LoVo (cell line): ENCODE measurements at places on chromosomes 3 and 15.
A peak's percentile ranks its signal among the peaks of the same experiment; 100 is the strongest.

DNA sequence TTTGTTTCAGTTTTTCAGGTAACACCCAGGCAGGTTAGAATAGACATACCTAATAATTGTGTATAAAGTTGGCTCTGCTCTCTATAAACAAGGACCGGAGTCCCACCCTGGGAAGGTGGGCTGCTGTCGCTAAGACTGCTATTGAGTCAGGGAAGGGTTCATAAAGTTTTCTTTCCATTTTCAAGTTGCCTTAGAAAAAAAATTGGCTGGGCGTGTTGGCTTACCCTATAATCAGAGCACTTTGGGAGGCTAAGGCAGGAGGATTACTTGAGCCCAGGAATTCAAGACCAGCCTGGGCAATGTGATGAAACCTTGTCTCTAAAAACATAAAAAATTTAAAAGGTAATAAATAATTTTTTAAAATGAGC is 11.3 kb upstream of the PIAS1 start:
- DNase-seq: no peak

DNA sequence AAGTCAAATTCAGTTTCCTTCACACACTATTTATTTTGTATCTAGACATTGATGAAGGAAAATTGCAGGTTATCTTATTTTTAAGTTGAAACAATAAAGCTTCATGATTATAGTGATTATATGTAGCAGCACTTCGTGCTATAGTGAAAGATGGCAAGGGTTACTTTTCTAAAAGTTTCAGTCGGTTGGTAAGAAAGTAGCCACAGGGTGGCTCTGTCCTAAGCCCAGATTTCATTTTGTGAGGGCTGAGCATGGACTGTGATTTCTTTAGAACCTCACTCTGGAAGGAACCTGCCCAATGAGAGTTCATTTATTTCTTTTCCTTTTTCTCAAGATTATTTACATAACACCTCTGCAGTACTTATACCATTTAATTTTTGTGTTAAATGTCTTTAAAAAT is 66.5 kb downstream of the NME9 start:
- DNase-seq: no peak

- DNase-seq: no peak
Measured at GRCh38 chr3:7205962-7206361, 345.0 kb downstream of the GRM7 start.

DNA sequence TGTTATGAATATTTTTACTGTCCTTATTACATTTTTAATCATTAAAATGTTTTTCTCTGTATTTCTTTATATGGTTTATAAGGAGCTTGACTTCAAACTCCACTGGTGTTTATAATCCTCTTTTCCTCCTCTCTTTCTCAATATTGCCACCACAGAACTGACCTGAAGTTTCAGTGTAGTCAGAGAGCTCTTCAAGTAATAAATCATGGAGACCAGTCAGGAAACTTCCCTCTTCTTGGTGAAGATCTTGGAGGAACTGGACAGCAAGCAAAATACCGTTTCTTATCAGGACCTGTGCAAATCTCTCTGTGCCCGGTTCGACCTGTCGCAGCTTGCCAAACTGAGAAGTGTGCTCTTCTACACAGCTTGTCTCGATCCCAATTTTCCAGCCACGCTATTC is 23.8 kb downstream of the MINAR1 start:
- no peak for DNase-seq

- no peak for DNase-seq
Measured at GRCh38 chr3:150384296-150385212, 23.5 kb upstream of the TSC22D2 start.

- DNase-seq: no peak
Measured at GRCh38 chr3:129065720-129066073, 5.1 kb downstream of the GP9 start.

DNA sequence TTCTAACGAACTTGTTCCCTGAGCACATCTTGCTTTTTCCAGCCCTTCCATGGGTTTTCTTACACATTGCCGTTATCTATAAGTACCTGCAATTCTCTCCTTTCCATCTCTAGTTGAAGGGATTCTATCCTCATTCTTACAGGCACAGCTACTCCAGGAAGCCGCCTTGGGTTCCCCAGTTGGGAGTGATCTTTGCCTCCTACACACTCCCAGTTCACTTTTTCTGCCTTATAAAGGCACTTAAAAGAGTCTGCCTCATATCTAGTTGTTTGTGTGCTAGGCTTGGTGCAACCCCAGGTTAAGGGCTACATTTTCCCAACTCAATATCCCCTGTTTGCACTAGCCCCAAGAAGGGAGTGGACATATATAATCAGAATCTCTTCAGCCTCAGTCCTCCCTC is 44.0 kb upstream of the IREB2 start:
- no peak for DNase-seq

- DNase-seq: no peak
Measured at GRCh38 chr3:13638927-13639326, 90.0 kb downstream of the FBLN2 start.

DNA sequence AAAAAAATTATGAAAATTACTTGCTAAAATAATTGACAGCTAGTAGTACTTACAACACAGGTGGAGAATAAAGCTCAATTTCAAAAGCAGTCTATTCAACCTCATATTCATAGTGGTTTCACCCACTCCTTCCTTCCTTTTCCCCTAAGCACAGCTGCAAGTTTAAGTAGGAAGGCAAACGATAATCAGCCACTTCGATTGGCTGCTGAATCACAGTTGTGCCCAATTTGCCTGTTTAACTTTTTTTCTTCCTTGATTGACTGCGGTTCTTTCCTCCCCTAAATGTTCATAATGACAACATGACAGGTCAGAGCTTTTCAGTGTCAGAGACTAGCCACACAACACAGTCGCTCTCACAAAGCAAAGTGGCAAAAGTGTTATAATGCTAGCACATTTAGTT is 468.0 kb upstream of the GBE1 start:
- DNase-seq: no peak

DNA sequence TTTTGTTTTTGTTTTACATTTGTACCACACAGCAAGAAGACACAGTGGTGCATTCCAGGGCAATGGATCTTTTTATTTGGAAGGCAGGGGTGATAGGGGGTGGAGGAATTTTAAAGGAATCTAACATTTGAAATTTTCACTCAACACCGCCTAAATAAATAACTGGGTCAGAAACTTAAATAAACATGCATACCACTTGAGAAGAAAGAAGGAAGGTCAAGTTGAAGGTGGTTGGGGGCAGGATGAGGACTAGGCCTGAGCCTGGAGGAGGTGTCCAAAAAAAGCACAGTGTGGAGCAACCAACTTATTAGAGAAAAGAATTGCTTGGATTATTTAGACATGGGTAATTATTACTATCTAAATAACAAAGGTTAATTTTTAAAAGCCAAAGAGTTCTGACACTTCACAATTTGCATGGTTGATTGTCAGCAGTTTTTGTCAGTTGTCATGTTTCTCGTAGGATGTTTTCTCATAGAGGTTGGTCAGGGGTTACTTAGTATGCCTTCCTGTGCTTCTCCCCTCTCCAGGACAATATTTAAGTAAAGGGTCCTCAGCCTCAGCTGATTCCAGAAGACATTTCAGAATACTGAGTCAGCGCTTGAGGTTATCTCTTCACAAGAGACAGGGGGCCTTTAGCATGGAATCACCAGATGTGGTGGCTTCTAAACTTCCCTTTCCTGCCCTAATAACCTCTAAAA is 173.7 kb upstream of the SLC2A2 start:
- DNase-seq: no peak

- DNase-seq: peak; percentile 52
Measured at GRCh38 chr15:58038426-58039078, 27.0 kb downstream of the ALDH1A2 start.

DNA sequence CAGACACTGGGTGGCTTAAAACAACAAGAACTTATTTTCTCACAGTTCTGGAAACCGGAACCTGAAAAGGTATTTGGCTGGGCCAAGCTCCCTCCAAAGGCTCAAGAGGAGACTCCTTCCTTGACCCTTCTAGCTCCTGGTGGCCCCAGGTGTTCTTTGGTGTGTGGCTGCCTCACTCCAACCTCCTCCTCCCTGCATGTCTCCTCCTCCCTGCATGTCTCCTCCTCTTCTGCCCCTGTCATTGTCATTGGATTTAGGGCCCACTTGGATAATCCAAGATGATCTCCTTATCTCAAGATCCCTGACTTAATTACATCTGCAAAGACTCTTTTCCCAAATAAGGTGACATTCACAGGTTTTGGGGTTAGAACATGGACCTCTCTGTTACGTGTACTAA is 69.8 kb upstream of the MFGE8 start:
- no peak for DNase-seq

GRCh38 chr3:153628591-153628990 is 466.6 kb downstream of the RAP2B start:
- no peak for DNase-seq

GRCh38 chr15:71386448-71387236 is 271.4 kb downstream of the THSD4 start:
- peak; percentile 45 for DNase-seq

- peak; percentile 35 for DNase-seq
Measured at GRCh38 chr15:85482894-85483293, 102.5 kb downstream of the AKAP13 start.

DNA sequence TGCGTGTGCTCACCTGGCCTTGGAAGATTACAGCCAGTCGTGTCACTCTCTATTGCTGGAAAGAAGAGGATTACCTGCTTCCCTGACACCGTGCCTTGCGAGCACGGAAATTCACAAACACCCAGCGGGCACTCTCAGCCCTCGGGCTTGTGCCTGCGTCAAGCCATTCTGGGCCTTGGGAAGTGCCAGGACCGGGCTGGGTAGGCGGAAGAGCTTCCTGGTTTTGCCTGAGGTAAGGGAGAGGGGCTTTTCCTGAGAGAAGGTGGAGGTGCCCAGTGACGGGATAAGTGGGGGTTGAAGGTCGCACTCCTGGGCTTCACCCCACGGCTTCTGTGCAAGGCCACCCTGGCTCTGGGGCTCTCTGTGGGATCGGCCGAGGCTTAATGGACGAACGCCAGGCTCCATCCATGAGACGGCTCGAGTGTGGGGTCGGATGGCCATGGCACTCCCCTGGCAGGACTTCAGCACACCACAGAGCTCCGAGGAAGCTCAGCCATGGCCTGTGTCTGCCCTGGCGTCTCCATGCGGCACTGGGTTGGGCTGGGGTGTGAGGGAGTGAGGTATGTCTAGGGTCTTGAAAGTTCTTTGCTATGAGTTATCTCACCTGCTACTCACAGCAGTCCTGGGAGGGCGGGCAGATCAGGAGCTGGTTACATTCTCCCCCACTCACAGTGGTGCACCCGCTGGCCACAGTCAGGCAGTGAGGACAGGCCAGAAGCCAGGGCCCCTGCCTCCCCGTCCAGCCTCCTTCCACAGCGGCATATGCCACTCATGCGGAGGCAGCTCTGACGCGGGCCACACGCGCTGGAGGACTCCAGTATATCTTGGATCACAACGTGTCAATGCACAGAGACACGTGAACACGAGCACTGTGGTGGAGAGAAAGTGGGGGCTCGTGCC is 209.0 kb downstream of the XXYLT1 start:
- no peak for DNase-seq

DNA sequence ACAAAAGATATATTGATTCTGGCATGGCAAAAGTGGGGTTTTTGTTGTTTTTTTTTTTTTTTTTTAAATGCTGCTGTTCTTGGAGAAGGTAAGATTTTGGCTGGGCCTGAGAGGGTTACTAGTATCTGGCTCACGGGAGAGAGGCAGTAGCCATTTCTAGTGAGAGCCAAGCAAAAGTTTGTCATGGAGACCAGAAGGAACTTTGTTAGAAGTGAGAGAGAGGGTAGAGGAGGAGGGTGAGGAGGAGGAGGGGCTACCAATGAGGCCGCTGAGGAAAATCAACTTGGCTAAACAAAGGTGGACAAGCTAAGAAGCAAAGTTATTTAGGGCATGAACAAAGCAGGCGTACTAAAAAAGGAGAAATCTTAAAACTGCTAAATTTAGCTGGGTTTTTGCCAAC is 48.9 kb upstream of the STRIT1 start:
- no peak for DNase-seq

DNA sequence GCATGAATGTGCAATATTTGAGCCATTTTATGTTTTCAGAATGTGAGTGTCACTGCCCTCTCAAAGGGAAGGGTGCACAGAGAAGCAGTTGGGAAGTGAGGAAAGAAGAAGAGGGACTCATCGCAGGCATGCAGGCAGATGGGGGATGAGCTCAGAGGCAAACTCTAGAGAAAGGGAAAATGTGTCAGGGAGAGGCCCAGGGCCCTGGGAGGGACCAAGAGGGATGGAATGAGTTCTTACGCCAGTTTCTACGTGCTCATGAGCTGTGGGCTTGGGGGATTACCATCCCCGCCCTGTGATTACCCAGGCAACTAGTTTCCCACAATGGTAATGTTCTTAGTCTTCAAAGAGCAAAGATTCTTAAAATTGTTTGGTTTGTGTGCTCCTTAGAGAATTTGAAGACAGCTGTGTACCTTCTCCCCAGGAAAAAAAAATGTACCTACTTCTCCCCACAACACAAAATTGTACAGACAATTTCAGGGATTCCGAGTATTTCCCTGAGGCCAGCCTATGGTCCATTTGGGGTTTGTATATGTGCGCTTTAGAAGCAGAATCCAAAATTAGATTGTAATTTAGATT is 17.8 kb downstream of the GCSAM start:
- DNase-seq: no peak

- DNase-seq: no peak
Measured at GRCh38 chr3:47079432-47079831, 84.5 kb downstream of the SETD2 start.

- no peak for DNase-seq
Measured at GRCh38 chr3:156664011-156664830, 10.2 kb upstream of the TIPARP start.

GRCh38 chr3:66492672-66493071 is 8.2 kb downstream of the LRIG1 start:
- DNase-seq: peak; percentile 16
